BE2C (cell line): ENCODE measurements at places on chromosomes 1 and 21.

GRCh38 chr1:31926853-31927660, 11.1 kb downstream of the PTP4A2 start:
- no peak for DNase-seq

GRCh38 chr1:172540635-172541034, 7.7 kb downstream of the SUCO start:
- DNase-seq, result no peak

DNA sequence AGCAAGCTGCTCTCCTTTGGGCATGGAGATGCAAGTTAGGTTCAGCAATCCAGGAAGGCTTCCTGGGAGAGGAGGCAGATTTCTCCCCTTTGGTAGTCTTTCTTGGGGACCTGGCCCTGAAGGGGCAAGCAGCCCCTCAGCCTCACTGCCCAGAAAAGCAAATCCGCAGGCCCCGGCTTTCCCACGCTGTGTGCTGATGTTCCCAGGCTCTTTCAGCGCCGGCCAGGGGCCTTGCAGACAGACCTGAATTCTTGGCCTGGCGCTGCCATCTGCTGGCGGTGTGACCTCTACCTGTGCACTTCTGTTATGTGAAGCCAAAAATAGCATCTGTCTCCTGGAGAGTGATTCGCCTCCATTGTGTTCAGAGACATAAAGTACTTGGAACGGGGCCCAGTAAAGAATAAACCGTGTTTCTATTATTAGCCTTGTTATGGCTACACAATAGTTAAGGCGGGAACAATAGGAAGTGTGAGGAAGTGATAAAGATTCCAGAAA, 64.8 kb downstream of the ALPL start:
- DNase-seq, result peak; percentile 70

GRCh38 chr21:44093761-44094160, 13.4 kb upstream of the PWP2 start:
- no peak for DNase-seq

- no peak for DNase-seq
These were observed 12.5 kb downstream of the S100A10 start for GRCh38 chr1:151981178-151981525.

GRCh38 chr1:51189421-51190073, 46.5 kb upstream of the RNF11 start:
- DNase-seq, result peak; percentile 17

DNA sequence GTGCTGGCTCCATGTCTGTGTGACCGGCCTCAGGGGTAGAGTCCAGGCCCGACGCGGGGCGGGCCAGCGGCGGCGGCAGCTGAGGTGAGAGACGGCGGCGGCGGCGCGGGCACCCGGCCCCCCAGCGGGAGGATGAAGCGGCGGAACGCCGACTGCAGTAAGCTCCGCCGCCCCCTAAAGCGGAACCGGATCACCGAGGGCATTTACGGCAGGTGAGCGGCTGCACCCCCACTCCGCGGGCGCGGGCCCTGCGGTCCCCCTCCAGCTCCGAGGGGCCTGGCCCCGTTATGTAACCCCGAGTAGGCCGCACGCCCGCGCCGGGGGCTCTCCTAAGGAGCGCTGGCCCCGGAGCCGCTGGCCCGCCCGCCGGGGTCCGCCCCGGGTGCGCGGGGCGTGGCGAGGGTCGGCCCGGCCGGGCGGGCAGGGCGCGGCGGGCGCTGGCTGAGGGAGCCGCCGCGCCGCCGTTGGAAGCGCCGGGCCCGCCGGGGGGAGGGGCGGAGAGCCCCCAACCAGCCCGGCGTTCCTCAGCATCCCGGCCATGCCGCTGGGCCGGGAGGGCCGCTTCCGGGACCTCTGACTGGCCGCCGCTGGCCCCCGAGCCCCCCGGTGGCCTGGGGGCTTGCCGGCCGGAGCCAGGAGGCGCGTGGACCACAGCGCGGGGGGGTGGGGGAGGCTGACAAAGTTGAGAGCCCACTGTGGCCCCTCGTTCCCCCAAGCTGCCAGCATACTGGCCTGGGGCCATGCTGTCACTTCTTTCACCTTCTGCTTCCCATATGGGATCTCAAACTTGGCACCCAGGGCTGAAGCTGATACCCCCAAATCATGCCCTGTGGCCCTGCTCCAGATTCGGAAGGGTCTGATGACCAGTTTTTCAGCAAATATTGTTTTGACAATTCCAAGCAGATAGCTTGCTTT, 527 bp downstream of the MACO1 start:
- peak; percentile 25 for DNase-seq

DNA sequence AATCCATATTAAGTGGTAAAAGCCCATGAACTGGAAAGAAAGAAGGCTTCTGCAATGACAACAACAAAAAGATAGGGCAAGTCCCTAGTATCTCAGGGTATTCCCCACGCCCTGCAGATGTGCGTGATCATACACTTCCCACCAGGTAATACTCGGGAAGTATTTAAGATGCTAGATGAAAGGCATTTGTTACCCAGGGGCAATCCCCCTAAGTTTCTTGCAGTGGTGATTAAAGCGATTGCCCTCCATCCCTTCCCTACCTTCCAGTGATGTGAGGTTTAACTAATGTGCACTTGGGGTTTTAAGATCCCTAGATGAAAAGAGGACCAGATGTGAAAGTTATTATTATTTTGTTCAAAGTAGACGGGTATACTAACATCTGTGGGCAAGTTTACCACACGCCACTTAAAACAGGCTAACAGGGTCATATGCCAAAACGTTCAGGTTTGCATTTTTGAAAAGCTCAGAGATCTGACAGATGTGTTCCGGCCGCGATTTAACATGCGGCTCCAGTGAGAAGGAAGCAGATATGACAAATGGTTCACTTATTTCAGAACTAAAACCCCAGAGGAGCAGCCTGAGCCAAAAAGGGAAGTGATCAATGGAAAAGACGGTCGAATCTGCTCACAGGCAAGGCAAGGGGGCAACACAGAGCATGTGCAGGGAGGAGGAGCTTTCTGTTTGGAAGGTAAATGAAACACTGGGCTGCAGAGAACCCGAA, 17.4 kb downstream of the TIAM1 start:
- DNase-seq, result no peak
